ENCODE measurements at places on chromosomes 2 and 18. TPM values are rescaled to one million over a fixed set of nuclear protein-coding genes. Genes with fewer than 3 reads are reported as not detected.

GRCh38 chr2:62042944-62043343, 137.5 kb downstream of the COMMD1 start:
- DNase-seq = no peak

COL4A4 gene
- total RNA-seq = 0.23 TPM

DNA sequence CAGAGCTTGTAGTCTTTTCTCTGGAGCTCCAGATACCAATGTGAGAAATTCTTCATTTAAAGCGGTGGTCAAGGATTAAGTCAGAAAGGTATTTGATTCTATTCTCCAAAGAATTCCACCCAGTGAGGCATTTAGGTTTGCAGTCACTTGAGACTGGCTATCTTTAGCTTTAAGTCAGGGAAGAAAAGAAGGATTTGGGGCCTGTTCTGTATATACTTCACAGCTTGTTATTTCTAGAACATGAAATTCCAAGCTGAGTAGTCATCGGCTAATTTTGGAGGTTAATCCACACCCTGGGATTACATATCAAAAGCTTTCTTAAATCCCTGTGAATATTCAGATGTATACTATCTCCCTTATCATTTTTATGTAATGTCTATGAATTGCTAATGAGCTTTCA, 39.4 kb downstream of the MYOM1 start:
- DNase-seq = no peak

GRCh38 chr2:142877216-142877838, at the start of gene KYNU:
Gene KYNU, plus strand, starts transcription at chr2:142877664. Its CDS starts 7,704 bp downstream, at chr2:142885368.
- DNase-seq = no peak

- DNase-seq = no peak
Observed at GRCh38 chr2:25821225-25822056, 56.8 kb downstream of the ASXL2 start.

GRCh38 chr2:122081751-122082150, 326.3 kb downstream of the TSN start:
- DNase-seq = no peak
